ENCODE measurements at places on chromosomes 1 and 21.

- DNase-seq, result no peak
Observed at GRCh38 chr1:242847390-242847993, 323.0 kb upstream of the PLD5 start.

DNA sequence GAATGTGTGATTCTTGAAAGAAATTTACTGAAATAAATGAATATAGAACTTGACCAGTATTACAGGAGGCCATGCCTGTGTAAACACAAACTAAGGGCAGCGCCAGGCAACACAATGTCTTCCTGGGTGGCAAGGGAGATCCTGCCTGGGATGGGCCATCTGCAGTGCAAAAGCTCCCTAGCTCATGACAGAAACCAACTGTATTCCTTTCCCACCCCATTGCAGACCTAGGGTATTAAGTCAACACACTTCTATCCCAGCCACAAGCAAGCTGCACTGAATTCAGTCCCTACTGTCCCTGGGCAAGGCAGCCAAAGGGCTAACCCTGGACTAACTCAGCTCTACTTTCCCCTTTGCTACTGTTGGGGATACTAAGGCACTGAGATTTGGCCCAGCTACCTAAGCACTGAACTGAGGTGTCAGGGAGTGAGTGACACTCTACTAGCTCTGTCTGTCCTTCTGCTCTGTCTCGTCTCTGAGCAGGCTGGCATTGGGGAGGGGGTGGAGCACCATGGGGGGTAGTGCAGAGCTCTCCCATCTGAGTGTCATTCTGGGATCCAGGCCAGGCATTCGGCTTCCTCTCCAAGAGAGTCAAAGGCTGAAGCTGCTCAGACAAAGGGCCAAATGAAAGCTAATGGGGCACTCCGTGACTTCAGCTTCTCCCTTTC lies 2.5 kb downstream of the INKA2 start:
- no peak for DNase-seq

DNA sequence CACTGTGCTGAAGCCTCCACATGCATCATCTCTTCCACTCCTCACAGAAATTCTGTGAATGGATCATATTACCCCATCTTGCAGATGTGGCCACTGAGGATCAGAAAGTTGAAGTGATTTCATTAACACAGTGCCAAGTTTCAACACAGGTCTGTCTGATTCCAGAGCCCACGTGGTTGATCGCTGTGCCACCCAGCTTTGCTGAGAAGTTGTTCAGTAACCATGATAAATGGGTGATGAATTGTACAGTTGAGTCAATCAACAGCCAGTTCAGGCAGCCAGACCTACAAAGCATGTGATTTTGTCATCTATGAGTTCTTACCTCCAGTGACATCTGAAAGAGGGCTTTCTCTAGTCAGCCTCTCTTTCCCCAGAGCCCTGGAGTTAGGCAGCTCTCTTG lies 61.8 kb upstream of the GRHL3 start:
- DNase-seq, result no peak

- no peak for DNase-seq
Observed at GRCh38 chr1:20349561-20349960, 58.9 kb downstream of the VWA5B1 start.

DNA sequence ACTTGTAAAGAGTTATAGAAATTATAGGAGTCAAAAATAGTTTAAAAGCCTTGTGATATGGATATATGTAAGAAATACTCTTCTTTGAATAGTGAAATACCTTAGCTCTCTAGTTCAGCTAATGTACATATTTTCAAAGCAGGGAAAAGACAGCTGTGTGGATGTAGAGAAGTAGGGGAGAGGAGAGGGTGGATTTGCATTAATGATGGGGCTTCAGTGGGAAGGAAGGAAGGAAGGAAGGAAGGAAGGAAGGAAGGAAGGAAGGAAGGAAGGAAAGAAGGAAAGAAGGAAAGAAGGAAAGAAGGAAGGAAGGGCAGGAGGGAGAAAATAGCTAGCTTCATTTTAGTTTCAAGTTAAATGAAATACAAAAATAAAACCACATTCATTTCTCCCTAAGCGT lies 62.4 kb upstream of the RGS1 start:
- DNase-seq, result no peak

GRCh38 chr1:149942207-149942606 lies 5.5 kb upstream of the MTMR11 start:
- DNase-seq, result no peak

DNA sequence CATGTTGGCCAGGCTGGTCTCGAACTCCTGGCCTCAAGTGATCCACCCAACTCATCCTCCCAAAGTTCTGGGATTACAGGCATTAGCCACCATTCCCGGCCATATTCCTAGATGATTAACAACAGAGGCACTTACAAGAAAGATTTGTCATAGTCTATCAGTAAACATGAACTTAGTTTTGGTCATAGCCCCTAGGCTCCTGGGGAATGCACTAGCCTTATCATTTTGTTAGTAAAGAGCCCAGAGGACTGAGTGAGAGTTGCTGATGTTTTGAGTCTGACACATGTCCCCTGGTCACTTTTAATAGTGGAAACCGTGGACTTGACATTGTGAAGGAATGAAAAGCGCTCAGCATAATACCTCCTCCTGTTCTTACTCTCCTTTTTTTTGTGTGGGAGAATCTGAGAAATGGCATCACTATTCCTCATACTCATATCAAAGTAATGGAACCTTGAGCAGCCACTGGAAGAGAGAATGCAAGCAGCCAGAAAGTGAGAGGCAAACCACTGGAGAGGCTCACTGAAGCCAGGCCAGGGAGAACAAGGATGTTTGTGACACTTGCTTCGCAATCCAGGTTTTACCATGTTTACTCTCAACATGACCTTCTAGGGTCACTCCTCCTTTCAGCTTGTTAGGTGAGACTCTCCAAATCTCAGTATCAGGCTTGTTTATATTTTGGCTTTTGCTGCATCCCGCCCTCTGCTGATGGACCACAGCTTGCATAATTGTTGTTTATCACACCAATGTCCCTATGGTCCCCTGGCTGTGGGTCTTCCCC lies 14.8 kb downstream of the ATP1B1 start:
- no peak for DNase-seq

DNA sequence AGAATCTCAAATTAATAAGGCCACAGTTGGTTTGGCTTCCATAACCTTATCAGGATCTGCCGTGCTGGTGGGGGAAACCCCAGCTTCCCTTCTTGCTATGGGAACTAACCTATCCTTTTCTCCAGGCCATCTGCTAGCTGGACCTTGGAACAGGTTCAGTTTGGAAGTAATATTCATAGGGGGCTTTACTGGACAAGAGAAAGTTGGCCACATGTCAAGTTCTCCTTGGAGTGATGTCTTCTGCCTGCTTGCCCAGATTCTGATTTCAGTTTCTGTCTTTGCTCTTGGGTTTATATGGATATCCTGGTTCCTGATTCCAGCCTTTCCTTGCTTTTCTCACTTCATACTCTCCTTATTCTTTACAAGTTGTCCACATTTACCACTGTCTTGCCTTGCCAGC lies 279.6 kb downstream of the ASTN1 start:
- DNase-seq, result no peak

DNA sequence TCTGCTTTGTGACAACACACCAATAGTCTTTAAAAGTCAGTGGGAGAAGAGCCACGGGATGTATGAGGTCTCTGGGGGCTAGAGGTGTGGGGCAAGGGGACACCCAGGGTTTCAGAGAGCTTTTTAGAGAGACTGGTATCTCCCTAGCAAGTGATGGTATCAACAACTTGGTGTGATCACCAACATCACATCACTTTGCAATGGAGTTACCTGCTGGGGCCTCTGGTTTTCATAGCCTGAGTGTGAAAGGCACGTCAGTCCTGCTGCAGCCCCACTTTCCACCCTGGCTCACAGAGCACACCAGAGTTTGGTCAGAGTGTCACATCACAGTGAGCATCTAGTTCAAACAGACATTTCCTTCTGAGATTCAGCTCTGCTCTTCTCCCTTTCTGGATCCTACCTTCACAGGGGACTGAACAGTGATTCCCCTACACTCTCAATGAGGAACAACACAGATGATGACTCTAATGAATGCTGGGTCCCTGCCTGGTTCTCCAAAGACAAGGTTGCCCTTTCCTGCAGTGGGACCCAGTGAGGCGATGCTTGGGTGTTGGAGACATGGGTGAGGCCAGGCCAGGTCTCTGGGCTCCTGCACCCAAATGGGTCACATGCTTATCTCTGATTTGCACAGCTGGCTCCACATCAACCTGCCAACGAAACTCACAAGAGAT lies 2.0 kb upstream of the MAN1C1 start:
- DNase-seq, result no peak

- DNase-seq, result no peak
Observed at GRCh38 chr1:9558271-9558945, 19.1 kb downstream of the SLC25A33 start.

DNA sequence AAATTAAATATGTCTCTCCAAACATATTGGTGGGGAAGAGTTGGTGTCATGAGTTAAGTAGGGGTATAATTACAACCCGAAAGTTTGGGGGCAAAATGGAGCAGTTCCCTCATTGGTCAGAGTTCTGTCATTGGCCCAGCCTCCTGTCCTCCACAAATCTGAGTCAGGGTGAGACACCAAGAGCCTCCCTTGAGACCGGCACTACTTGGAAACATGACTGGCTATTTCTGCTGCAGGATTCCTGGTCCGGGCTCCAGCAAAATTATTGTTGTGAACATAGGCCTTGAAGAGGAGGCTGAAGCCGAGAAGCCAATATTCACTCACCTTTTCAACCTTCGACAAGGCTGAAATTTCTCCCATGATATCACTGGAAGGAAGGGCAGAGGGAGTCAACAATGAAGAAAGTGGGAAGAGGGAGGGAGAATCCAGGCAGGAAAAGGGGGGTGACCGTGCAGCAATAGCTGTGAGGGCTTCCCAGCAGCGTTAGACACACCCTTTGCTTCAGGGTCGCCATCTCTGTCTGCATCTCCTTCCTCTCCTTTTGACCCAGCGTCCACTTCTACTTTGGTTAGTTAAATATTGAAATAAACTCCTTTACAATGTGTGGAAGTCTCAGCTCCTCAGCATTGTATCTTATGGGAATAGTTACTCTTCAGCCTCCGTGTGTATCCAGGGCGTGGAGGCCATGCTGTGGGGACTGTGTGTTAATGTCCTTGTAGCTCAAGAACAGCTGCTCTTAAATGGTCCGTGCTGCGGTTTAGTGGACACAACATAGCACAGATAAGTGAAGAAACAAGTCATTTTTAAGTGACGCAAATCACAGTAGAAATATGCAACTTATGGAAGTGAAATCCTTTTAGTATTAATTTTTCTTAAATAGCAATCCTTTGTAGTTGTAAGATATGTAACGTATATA lies 307.4 kb downstream of the DISC1 start:
- DNase-seq, result no peak

- no peak for DNase-seq
Observed at GRCh38 chr21:34342476-34342875, 21.3 kb upstream of the KCNE2 start.

DNA sequence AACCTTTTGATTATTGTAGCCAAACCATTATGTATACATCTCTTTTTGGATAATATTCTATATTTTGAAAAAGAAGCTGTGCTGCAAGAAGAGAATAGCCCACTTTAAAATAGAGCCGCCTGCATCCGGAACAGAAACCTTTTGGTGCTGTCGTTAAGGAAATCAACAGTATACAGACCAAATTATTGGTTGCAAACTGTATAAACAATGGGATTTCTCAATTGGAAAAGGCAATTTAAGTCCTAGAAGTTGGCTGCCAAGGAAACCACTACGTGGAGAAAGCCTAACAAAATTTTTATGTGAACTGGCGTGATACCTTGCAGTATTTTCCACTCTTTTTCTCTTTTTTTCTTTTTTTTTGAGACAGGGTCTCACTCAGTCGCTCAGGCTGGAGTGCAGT lies 25.8 kb downstream of the DESI2 start:
- DNase-seq, result no peak

GRCh38 chr1:6831366-6831765 lies 46.1 kb downstream of the CAMTA1 start:
- DNase-seq, result no peak

DNA sequence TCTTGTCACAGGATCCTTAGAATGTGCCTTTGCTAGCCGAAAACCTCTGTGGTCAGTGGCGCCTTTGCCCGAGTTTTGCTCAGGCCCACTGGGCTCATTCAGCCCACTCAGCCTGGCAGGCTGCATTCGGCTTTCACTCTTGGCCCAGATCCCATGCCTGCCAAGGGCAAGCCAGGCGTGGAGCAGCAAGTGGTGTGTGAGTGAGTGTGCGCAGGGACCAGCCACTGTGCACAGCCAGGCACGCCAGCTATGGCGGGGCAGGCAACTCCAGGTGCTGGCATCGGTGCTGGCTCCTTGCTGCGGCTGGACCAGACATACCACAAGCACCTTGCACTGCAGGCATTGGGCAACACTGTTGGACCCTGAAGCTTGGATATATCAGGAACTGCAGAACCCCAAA lies 1145.1 kb upstream of the NCAM2 start:
- no peak for DNase-seq

- DNase-seq, result no peak
Observed at GRCh38 chr1:186611156-186611555, 69.1 kb downstream of the PTGS2 start.

GRCh38 chr1:18010945-18011344 lies 96.7 kb upstream of the IGSF21 start:
- DNase-seq, result no peak
